GM04503 (cell line): ENCODE measurements at places on chromosomes 12 and 14.

DNA sequence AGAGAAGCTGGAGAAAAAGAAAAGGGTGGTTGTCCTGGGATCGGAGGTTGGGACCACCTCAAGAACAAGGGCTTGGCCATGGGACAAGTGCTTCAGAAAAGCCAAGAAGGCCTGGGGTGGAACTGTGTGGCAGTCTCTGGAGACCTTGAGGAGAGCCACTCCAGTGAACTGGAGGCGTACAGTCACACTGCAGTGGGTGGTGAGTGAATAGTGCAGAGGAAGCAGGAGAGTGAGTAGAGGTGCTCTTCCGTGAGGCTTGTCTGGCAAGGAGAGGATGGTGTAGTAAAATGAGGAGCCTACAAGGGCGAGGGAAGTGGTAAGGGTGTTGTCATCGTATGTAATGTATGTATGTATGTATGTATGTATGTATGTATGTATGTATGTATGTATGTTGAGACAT lies 20.9 kb downstream of the RASSF3 start:
- no peak for DNase-seq

GRCh38 chr12:51841727-51842126 lies 6.8 kb downstream of the FIGNL2 start:
- no peak for DNase-seq

DNA sequence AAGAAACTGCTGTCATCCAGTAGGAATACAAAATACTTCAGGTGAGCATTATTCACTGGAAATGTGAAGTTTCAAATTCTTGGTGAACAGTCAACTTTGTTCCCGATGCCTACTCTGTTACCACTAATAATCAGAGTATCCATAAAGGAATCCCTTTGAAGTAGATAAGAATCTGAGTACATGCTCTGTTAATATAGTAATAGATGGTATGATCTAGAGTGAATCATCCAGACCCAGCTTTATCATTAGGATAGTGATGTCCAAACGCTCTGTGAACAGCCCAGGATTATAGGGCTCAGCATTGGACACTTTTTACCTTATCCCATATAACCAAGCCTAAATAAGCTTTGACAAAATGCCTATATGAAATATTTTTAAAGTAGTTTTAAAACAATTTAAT lies 33.3 kb downstream of the PPP2R3C start:
- no peak for DNase-seq

DNA sequence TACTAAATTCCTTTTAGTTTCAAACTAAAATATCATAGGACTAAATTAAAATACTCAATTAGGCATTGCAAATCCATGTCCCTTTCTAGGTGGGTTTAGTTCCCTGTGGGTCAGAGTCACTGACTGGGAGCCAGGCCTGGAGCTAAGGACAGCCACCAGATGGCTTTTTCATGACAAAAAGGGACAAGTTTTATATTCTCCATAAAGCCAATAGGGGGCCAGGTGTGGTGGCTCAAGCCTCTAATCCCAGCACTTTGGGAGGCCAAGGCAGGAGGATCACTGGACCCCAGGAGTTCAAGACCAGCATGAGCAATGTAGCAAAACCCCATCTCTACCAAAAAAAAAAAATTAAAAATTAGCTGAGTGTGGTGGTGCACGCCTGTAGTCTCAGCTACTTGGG lies 35.4 kb upstream of the EIF5 start:
- DNase-seq, result no peak

- DNase-seq, result no peak
These were observed 21.2 kb downstream of the FBLN5 start for GRCh38 chr14:91926131-91926890.

DNA sequence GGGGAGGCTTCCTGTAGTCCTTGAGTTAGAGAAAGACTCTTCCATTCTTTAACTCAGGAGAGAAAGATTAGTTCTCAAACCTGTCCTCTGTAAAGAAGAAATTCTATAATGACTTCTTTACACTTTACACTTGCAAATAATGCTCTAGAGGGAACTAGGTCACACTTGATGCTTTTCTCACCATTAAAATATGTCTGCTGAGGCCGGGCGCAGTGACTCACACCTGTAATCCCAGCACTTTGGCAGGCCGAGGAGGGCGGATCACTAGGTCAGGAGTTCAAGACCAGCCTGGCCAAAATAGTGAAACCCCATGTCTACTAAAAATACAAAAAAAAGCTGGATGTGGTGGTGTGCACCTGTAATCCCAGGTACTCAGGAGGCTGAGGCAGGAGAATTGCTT lies 6.3 kb downstream of the NTN4 start:
- no peak for DNase-seq

GRCh38 chr14:64755781-64756221 lies 51.6 kb downstream of the PLEKHG3 start:
- DNase-seq, result no peak

GRCh38 chr14:93185349-93185720 lies 218 bp downstream of the LYSET start:
- DNase-seq, result no peak

DNA sequence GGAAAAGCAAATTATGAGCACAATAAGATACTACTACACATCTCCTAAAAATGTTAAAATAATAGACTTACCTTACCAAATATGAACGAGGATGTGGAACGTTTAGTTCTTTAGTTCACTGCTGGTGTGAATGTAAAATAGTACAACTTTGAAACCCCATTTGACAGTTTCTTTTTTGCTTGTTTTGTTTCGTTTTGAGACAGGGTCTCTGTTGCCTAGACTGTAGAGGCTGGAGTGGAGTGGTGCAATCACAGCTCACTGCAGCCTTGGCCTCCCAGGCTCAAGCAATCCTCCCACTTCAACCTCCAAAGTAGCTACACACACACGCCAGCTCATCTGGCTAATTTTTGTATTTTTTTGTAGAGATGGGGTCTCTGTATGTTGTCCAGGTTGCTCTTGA lies 136.4 kb upstream of the FAR2 start:
- DNase-seq, result no peak

DNA sequence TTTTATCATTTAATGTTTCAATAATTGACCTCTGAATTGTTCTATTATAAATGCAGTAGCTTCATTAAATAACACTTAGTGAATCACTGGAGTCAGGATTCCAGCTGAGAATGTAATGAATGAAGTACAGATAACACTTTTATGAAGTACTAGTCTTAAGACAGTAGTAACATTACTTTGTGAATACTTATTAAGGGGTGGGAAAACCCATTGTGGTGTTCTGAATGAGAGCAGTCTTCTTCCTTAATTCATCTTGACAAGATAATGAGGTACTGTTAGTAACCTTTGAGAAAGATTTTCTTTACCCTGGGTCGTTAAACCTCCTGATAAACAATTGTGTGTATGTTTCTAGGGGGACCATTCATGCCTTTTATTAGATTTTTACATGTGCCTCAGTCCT lies 12.7 kb downstream of the NUP107 start:
- no peak for DNase-seq

DNA sequence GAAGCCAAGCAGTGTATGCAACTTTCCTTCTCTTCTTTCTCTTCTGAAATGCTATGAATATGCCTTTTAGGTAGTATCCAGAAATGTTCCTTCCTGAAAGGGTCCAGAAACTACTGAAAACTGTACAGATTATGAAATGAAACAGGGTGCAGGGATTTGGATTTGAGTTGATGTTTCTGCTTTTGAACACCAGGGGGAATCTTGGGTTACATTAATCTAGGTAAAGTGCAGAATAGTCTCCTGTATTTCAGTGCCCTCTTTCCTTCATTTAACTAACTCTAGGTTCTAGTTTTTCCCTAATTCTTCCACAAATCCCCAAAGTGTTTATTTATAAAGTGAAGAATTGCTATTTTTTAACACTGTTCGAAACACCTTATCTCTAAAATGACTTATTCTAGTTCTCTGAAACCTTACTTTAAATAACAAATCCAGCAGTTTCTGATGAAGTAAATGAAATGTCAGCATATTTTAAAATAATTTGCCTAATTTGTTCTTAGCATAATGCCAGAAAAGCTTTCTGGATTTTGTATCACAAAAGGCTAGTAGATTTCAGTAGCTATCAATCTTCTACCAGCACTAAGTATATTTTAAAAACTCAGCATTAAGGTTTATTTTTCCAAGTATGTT lies 111.9 kb downstream of the LRRK2 start:
- DNase-seq, result no peak

DNA sequence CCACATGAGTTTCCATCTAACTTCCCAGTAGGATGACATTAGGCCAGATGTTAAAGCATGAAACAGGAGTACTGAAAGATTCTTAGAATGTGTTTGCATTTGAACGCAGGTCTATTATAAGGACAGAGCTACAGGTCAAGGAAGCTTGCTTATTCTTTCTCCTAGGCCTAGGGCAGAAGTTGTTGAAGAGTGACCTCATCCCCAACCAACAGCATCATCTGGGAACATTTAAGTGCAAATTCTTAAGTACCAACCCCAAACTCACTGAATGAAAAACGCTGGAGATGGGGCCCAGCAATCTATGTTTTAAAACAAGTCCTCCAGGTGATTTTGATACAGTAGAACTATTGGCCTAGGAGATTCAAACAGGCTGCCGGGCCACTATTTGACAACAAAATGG lies 52.4 kb downstream of the PAPLN start:
- DNase-seq, result no peak

DNA sequence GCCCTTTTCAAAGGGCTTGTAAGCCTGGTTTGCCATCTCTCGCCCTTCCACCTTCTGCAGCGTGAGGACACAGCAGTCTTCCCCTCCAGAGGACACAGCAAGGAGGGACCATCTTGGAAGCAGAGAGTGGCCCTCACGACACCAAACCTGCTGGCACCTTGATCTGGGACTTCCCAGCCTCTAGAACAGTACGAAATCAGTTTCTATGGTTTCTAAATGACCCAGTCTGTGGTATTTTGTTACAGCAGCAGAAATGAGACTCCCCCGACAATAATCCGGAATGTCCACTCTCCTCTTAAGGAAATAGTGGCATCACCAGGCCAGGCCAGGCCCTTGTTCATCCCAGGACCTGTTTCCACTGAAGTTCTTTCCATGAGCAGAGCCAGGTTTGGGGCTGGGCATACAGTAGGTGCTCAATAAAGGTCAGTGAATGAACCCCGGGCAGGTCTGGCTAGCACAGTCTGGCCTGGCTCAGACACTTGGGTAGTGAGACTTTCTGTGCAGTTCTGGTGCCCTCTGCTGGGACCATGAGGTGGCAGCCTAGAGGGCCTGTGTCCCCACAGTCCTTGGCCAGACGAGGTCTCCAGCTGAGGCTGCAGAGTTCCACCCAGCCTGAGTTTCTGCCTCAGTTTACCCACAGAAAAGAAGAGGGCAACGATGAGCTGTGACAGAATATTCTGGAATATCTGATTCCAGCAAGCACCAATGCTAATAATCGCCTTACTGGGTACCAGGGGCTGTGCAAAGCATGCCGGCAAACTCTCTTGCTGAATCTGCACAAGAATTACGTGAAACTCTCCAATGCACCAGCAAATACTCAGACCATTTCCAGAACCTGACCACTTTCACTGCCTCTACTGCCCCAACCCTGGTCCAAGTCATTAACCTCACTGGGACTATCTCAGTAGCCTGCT lies 14.0 kb downstream of the ABCB9 start:
- no peak for DNase-seq
